ENCODE measurements at places on chromosomes 1 and 21.

- no peak for DNase-seq
Observed at GRCh38 chr1:203124011-203124410, 3.5 kb upstream of the ADORA1 start.

- DNase-seq = no peak
Observed at GRCh38 chr1:202217516-202217915, 23.9 kb downstream of the LGR6 start.

GRCh38 chr1:216788671-216789070 is 65.4 kb upstream of the ESRRG start:
- DNase-seq = no peak

- DNase-seq = no peak
Observed at GRCh38 chr1:162145280-162145965, 75.9 kb downstream of the NOS1AP start.

- no peak for DNase-seq
Observed at GRCh38 chr1:39361446-39361845, 130.0 kb upstream of the BMP8A start.

DNA sequence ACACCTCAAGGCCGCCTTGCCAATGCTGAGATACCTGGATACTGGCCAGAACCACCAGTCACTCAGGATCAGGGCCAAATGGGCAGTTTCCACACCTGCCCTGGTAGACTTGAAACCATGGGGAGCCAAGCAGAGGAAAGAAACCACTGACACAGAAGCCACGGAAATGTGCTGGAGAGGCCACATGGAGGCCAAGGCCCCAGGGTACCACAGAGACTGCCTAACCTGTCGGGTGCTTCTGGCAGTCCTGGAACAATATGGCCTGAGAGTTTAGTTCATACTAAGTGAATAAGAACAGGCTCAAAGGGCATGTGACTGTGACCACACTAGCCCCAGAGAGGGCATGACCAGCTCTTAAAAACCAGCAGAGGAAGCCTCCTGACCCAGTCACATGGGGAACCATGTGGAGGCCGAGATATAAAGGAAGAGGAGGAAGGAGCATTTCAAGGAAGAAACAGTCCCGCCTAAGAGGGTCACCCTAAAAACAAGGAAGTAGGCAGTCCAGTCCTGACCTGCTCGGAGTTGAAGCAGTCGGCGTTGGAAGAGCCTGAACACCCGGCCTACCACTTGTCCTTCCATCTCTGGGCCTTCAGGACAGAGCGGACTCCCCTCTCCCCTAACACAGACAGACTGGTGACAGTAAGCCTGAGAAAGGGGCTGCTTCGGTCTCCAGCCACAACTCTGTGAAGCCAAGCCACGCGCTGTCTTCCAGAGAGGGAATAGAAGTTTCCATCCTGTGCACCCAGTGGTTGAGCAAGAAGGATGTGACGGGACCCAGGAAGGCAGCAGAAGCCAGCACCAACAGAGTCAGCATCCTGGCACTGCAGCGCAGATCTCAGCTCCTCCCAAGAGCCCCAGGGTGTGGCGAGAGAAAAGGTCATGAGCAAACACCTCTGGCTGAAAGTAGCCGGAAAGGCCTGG is at the start of gene DENND2D:
Gene DENND2D, minus strand, starts transcription at position 766 of the 921 bp plus-strand sequence. Its CDS starts 187 bp downstream, at position 579.
- DNase-seq = no peak

- no peak for DNase-seq
Observed at GRCh38 chr1:162972773-162973172, 96.4 kb upstream of the RGS4 start.

- no peak for DNase-seq
Observed at GRCh38 chr1:193700710-193701355, 514.4 kb upstream of the B3GALT2 start.

DNA sequence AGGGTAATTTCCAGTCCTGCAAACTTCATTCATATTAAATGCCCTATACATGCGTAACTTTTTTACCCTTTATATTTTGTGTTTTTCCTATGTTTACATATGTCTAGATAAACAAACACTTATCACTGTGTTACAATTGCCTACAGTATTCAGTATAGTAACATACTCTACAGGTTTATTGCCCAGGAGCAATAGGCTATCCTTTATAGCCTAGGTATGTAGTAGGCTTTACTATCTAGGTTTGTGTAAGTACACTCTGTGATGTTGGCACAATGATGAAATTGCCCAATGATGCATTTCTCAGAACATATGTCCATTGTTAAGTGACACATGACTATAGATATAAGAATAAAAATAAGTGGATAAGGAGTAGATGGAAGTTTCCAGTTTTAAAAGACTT is 345.5 kb upstream of the C1orf87 start:
- DNase-seq = no peak

- no peak for DNase-seq
Observed at GRCh38 chr21:28256420-28256831, 736.3 kb downstream of the LTN1 start.

- no peak for DNase-seq
Observed at GRCh38 chr1:94396356-94397010, 21.7 kb upstream of the ABCD3 start.

GRCh38 chr1:216248628-216249027 is 174.6 kb downstream of the USH2A start:
- DNase-seq = no peak

Data from AG04450 (cell line).